SIG-M5 (cell line): ENCODE measurements at places on chromosomes 4 and X.
A peak's percentile ranks its signal among the peaks of the same experiment; 100 is the strongest.

GRCh38 chr4:1171311-1172227, 814 bp downstream of the SPON2 start:
- no peak for DNase-seq

DNA sequence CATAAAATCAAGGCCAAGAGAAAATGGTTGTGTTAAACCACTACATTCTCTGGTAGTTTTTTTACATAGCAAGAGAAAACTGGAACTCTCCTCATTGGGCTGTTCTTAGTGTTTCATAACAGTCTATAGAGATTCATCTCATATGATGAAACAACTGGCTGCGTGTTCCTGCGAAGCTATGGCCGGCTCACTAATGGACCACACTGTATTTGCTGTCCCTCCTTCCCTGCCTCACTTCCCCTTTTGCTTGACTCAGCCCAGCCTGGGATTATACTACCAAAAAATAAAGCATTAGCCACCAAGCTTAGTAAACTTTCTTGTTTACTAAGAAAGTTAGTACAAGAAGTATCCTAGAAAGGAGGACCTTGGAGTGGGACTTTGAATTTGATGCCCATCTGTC, 31.6 kb upstream of the LSM6 start:
- no peak for DNase-seq

GRCh38 chr4:170716868-170717267, 627.1 kb upstream of the AADAT start:
- DNase-seq = no peak

GRCh38 chr4:74651198-74651597, 143.1 kb downstream of the BTC start:
- no peak for DNase-seq

DNA sequence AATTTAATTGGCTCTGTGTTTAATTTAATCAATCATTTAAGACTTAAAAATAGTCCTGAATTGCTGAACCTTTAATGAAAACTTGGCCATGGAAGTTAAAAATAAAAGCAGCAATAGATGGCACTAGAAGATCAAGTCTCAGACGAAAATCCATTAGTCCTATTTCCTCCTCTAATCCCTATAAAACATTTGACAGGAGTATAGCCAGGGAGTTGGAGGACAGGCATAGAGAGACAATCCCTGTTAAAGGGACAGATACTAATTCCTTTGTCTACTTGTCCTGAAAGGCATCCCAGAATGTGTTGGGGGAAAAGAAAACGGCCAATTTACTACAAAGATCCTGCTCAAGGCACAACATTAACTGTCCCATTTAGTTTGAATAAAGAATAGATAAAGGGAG, 276.3 kb upstream of the TACR3 start:
- DNase-seq = no peak

GRCh38 chr4:53273726-53274125, 92.1 kb downstream of the SCFD2 start:
- DNase-seq = no peak

DNA sequence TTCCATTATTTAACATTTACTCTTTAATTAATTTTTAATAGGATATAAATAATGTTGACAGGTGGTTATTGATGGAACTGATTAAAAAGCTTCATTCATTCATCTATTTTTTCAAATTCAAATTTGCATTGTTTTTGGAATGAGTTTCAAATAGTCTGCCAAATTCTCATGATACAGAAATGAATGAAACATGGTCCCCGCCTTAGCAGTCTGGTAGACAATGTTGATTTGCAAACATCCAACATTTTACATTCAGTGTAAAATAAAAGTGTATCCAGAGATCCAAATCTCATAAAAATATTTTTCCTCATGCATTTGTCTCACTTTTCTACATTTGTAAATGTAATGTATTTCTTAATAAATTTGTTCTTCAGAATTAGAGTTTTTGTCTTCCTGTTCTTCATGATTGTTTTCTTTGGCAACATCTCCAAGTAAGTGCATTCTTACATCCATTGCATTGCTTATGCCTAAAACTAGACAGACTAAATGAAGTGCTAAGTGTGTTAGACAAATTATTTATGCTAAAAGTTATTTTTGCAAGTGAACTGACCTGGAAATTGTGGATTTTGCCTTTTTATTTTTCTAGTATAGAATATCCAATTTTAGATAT, 142.3 kb downstream of the PCDH18 start:
- DNase-seq = no peak

DNA sequence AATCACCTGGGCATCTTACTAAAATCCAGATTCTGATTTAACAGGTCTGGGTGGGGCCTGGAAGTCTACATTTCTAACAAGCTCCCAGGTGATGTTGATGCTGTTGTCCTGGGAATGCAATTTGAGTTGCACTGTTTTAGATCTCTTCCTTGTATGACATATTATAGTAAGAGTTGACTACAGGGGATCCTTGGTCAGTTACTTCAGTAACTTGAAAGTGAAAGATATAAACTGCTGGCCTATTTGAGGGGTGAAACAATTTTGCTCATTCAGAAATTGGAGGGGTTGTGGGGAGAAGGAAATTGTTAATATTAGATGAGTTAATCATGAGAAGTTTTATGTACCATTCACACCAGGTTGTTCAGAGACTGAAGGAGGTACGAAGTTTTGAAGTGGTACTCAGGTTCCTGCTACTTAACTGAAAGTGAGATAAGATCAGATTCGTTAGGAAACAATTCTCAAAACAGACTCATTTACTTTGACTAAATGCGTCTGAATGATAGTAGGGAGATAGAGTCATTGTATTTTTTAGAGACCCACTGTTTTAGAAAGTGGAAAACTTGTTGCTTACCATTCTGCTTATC, 12.5 kb downstream of the SH2D1A start:
- no peak for DNase-seq

- peak; percentile 41 for DNase-seq
Measured at GRCh38 chr4:88953400-88953799, 103.6 kb downstream of the FAM13A start.

- no peak for DNase-seq
Measured at GRCh38 chr4:27085396-27085795, 224.8 kb downstream of the STIM2 start.

DNA sequence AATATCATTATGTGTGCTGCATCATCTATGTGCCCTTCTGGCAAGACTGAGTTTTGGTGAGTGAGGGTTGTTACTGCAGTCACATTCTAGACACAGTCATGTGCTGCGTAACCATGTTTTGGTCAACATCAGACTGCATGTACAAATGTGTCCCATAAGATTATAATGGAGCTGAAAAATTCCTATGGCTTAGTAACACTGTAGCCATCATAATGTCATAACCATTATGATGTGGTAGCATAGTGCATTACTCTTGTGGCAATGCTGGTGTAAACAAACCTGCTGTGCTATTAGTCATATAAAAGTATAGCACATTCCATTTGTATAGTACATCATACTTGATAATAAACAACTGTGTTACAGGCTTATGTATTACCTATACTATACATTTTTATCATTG, 198.1 kb upstream of the NUDT6 start:
- no peak for DNase-seq

- DNase-seq = no peak
Measured at GRCh38 chrX:72348247-72348979, 42.7 kb upstream of the CITED1 start.

GRCh38 chr4:84966382-84967242, at the start of gene WDFY3:
Gene WDFY3 (minus strand): TSS chr4:84966690. CDS start chr4:84860591, 106,099 bp downstream.
- peak; percentile 54 for DNase-seq

GRCh38 chr4:44914748-44915147, 188.4 kb upstream of the GNPDA2 start:
- no peak for DNase-seq

DNA sequence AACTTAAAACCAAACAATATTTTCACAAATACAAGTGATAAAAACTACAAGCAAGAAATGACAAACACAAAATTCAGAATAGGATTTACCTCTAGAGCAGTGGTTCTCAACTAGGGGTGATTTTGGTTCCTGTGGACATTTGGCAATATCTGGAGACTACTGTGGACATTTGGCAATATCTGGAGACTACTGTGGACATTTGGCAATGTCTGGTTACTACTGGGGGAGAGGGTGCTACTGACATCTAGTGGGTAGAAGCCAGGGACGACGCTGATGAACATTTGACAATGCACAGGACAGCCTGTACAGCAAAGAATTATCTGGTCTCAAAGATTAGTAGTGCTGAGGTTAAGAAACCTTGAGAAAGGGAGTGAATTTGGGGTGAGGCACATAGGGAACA, 169.8 kb downstream of the CLCN4 start:
- DNase-seq = no peak

GRCh38 chrX:132009350-132009749, 13.8 kb upstream of the STK26 start:
- no peak for DNase-seq

DNA sequence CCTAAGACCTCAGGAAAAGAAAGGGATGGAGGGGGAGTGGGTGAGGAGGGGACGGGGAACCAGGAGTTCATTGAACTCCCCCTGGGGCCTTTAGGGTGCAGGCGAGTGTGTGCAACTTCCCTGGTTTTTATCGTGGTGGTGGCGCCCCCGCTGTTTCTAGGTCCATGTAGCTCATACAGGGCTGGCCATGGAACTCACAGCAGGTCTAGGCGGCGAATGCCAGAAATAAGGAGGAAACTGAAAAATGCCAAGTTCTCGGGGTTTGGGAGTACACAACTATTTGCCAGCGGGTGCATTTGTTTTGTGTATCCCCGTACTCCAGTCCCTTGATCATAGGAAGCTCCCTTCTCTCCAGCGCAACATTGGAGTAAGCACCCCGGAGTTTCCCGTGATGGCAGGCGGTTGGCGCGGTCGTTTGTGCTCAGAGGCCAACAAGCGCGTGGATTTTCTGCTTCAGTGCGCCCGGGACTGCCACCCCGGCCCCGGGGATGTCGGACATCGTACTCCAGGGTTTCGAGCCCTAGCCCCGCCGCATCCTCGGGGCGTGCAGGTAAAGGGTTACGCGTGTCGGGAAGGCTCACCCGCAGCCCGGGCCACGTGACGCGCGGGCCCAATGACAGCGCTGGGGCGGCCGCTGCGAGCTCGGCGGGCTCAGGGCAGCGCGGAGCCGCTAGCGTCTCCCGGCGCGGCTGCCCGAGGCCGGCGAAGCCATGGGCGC, 208.9 kb downstream of the NWD2 start:
- DNase-seq = no peak

DNA sequence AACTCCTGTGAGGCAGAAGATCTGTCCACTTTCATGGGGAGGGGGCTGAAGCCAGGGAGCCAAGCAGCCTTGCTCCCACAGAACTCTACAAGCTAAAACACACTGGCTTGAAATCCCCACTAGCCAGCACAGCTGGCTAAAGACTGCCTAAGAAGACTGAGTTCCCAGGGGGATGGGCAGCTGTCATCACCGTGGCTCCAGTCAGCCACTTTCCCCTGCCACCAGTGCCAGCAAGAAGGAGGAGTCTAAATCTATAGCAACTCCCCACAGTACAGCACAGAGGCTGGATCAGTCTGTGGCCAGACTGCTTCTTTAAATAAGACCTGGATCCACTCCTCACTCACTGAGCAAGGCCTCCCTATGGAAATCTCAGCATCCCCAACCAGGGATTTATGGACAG, 308.6 kb downstream of the FAM47B start:
- DNase-seq = no peak

GRCh38 chrX:103797691-103798090, 21.1 kb downstream of the PLP1 start:
- DNase-seq = no peak

DNA sequence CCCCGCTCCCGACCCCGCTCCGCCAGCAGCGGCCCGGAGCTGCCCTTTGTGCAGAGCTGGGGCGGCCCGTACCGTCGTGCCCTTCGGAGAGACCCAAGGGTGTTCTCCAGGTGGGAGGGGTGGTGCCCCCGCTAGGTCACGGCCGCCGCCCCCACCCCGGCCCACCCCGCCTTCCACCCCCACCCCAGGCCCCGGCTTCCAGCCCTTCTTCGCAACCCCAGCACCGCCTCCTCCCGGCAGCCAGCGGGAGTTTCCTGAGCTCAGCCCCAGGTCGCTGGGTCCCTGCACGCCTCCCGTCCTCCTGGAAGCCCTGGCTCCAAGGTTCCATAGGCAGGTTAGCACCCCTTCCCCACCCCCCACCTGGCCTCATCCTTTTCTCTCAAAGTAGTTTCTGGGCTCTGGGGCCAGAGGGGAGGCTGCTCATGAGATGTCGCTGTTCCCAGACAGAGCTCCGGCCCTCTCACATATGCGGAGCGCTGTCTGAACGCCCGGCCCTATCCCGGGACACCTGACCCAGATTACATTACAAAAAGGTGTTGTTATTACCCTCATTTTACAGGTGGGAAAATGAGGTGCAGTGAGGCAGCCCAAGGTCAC, 25.2 kb upstream of the FGFR3 start:
- no peak for DNase-seq

GRCh38 chr4:39998659-39999345, 21.1 kb upstream of the PDS5A start:
- DNase-seq = no peak

DNA sequence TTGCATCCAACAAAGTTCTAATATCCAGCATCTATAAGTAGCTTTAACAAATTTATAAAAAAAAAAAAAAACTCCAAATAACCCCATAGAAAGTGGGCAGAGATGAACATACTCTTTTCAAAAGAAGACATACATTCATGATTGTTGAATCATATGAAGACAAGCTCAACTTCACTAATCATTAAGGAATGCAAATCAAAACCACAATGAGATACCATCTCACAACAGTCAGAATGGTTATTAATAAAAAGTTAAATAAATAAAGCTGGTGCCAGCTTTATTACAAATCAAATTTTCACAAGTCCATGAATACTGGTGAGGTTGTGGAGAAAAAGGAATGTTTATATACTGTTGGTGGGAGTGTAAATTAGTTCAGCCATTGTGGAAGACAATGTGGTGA, 592.0 kb downstream of the IQCM start:
- DNase-seq = no peak

DNA sequence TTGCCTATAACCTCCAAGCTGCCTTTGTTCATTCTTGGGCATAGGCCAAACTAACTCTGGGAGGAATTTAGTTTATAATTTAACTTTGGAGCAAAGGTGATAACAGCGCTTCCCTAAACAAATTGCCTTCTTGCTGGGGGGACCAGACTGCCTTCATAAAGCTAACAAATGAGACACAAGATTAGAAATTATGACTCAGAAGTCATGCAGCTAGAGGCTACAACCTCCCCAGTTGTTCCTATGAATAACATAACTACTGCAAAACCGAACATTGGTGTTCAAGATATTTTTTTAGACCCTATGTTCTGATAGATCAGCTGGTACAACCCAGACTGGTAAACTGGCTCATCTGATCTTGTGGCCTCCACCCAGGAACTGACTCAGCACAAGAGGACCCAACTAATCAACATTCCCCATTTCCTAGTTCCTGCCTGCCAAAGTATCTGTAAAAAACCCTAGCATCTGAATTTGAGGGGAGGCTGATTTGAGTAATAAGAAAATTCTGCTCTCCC, 22.0 kb upstream of the TMPRSS11B start:
- no peak for DNase-seq
